Activated CD4-positive, alpha-beta memory T cell treated with anti-CD3 and anti-CD28 coated beads, Interleukin-2, amount 10 ng/mL, durations not matched to agents 7 days and 5 days (primary cell): ENCODE measurements at places on chromosomes 2 and 18. TPM values are rescaled to one million over a fixed set of nuclear protein-coding genes. Genes with fewer than 3 reads are reported as not detected.

DNA sequence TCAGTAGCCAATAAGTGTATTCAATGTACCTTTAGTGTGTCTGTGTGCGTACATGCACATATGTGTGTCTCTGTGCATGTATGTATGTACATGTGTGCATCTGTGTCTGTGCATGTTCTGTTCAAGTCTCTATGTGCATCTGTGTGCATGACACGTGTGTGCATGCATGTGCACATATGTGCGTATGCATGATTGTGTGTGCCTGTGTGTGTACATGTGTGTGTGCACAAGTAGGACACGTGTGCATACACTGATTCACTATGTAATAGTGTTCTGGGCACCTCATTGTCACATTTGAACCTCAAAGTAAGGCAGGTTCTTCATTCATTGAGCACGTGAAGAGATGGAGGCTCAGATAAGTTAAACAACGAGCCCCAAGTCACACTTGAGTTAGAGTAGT lies 142.6 kb upstream of the COPS8 start:
- no peak overlapping the region for H3K4me3 ChIP-seq
- no peak overlapping the region for H3K27ac ChIP-seq
- no peak for DNase-seq
- H3K36me3 ChIP-seq: no peaks in the 10 kb centered on the region
- H3K4me1 ChIP-seq: peaks cover 3% of the 10 kb centered on the region
- no peaks in the 10 kb centered on the region for H3K27me3 ChIP-seq

DNA sequence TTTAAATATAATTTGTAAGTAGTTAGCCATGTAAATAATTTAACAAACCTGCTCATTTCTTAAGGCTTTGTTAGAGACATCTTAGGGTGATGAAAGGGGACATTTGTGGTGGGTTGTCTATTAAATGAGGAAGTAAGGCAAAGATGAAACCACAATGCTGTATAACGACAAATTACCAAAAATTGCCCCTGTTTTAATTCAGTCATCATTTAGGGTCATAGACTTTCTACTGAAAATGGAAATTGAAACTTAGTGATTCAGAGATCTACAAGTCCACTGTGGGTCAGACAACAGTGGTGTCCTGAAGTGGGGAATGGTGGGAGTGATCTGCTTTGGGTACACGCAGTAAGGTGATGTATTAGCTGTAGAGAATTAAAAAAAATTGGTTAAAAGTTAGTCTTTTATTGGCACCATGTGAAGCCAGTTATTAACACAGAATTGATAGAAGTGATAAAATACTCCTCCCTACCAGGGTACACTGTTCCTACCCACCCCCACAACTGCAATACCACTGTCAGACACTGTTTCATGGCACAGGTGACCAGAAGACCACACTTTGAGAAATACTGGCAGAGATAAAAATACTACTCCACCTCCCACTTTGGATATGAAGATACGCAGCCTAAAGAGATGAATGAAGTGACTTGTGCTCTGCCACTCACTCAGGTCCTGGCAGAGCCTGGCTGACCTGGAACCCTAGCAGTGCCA lies 13.4 kb downstream of the CERS6 start:
- peaks cover 25% of the 10 kb centered on the region for H3K4me1 ChIP-seq
- H3K4me3 ChIP-seq: no peak overlapping the region
- DNase-seq: no peak
- peaks cover 5% of the 10 kb centered on the region for H3K36me3 ChIP-seq
- no peaks in the 10 kb centered on the region for H3K27me3 ChIP-seq
- H3K27ac ChIP-seq: no peak overlapping the region

DNA sequence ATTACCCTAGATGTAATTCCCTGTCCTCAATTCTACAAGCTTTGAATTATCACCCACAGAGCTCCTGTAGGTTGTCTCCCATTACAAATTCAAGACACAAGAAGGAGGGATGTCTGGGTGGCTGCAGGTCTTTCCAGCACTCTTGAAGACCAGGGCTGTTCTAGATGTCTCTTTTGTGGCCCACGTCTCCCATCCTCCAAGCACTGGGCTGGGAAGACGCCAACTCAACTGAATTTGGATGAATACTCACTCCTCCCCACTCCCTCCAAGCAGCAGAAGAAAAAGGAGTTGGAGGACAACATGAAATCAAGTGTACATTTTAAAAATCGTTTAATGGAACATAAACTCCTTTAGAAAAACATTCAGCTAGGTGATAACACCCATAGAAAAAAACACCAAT lies 31.2 kb downstream of the SMAD7 start:
- peaks cover 39% of the 10 kb centered on the region for H3K36me3 ChIP-seq
- no peak overlapping the region for H3K27ac ChIP-seq
- no peaks in the 10 kb centered on the region for H3K27me3 ChIP-seq
- H3K4me1 ChIP-seq: peaks cover 63% of the 10 kb centered on the region
- DNase-seq: no peak

DNA sequence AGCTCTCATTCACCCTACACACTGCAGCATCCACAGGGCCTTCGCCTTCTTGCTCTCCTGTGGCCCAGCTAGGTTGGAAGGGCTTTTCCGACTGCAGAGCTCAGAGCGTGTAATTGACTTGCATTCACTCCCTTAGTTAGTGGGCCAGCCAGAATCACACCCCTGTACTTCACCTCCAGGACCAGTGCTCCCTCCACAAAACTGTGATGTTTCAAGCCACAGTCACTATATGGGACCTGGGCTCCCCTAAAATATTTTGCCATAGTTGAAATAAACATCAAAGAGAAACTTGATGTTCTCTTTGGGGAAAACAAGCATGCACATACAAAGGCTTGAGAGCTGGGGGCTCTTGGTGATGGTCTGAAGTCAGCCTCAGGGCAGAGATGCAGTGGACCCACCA lies 69.7 kb upstream of the POU3F3 start:
- no peaks in the 10 kb centered on the region for H3K27me3 ChIP-seq
- no peak overlapping the region for H3K27ac ChIP-seq
- no peaks in the 10 kb centered on the region for H3K4me1 ChIP-seq
- H3K36me3 ChIP-seq: no peaks in the 10 kb centered on the region
- H3K4me3 ChIP-seq: no peak overlapping the region

DNA sequence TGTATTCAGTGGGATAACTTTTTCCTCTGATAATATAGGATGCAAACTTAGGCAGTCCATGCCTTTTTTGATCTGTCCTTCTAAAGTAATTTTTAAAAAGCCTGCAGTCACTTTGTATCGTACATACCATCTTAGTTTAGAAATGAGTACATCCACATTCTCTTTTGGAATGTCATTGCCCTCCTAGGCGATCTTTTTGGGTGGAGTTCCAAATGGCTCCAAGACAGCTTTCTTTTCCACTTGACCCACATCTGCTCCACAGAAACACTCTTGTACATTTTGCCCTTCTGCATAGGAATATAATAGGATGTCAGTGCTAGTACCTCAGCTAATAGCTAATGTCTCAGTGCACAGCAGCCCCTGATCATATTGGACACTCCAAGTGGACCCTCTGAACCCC lies 21.8 kb upstream of the HTR2B start:
- H3K36me3 ChIP-seq: peaks cover 24% of the 10 kb centered on the region
- H3K4me1 ChIP-seq: no peaks in the 10 kb centered on the region
- H3K4me3 ChIP-seq: no peak overlapping the region
- no peak overlapping the region for H3K27ac ChIP-seq

DNA sequence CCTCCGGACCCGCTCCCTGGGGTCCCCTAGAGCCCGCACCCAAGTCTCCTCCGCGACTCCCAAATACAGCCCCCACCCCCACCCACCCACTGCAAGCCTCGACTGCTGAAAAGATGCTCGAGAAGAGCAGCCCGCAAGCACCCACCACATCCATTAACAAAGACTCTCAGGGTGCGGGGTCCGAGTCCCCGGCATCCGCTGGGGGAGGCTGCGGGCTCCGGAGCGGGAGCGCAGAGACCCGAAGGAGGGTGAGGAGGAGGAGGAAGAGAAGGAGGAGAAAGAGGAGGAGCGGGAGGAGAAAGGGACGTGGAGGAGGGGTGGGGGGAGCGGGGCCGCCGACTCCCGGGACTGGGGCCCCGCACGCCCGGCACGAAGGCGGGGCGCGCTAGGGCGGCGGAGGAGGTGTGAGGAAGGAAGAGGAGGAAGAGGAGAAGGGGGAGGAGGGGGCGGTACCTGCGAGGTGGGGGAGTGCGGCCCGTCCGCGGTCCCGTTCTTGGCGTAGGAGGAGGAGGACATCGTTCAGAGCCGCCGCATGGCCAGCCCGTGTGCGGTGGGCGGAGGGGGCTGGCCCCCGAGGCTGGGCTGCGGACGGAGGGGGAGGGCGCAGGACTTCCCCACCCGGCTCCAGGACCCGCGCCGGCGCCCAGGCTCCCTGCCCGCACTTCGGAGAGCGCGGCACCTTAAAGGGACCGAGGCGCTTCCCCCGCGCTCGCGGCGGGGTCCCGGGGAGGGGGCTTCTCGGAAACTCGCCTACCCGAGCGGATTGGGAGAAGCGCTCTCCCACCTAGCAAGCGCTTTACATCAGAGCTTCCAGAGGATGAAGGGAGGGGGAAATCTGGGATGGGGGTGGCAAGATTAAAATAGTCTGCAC lies at the start of gene CACNB4:
Gene CACNB4, minus strand, starts transcription at position 549 of the 871 bp plus-strand sequence.
- peaks cover 16% of the 10 kb centered on the region for H3K4me1 ChIP-seq
- peaks cover 64% of the 10 kb centered on the region for H3K27me3 ChIP-seq
- DNase-seq: peak; percentile 17
- H3K4me3 ChIP-seq: peak within 1 kb of the TSS; percentile 71
- H3K27ac ChIP-seq: no peak within 1 kb of the TSS

The HOXD4 gene
- not detected for total RNA-seq

The ZNF396 gene
- 0.95 TPM for total RNA-seq
